ENCODE measurements at places on chromosomes 2 and 18.
A peak's percentile ranks its signal among the peaks of the same experiment; 100 is the strongest.

GRCh38 chr2:225337183-225337582 lies 62.3 kb upstream of the NYAP2 start:
- no peak for DNase-seq

- DNase-seq, result no peak
Observed at GRCh38 chr2:175601969-175602368, 400.1 kb downstream of the LNPK start.

GRCh38 chr2:176114120-176114929 lies 2.3 kb upstream of the HOXD10 start:
- no peak for DNase-seq

GRCh38 chr2:219918944-219919343 lies 291.5 kb downstream of the SLC4A3 start:
- DNase-seq, result no peak

DNA sequence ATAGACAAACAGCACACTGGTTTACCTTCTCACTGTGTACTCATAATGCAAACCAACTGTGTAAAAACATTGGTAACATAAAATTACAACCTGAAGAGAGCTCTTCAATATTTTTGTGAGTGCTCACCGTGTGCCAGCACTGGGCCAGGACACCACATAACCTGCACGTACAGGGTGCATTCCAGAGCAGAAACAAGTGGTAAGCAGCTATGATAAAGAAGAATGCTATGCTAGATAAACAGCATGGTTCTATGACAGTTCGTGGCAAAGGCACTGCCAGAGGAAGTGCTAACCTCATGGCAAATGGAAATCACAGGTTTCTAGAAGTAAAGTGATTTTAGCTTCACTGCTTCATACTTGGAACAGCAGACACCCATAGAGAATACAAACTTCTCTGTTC lies 343.5 kb downstream of the MTX2 start:
- DNase-seq, result no peak

DNA sequence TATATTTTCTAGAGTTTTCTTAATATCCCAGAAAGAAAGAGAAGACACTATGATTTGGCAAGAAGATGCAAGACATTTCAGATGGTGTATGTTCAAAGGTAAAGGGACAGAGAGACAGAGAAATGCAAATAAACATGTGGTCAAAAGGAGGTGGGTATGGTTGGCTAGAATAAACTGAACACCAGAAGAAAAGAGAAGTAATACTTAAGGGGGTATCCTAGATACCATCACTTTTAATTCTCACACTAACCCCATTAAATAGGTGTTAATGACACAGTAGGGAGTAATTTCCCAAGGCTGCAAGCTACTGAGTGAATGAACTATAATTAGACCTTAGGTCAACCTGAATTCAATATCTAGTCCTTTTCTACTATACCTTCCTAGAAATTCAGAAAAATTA lies 111.2 kb upstream of the CD226 start:
- DNase-seq, result no peak

DNA sequence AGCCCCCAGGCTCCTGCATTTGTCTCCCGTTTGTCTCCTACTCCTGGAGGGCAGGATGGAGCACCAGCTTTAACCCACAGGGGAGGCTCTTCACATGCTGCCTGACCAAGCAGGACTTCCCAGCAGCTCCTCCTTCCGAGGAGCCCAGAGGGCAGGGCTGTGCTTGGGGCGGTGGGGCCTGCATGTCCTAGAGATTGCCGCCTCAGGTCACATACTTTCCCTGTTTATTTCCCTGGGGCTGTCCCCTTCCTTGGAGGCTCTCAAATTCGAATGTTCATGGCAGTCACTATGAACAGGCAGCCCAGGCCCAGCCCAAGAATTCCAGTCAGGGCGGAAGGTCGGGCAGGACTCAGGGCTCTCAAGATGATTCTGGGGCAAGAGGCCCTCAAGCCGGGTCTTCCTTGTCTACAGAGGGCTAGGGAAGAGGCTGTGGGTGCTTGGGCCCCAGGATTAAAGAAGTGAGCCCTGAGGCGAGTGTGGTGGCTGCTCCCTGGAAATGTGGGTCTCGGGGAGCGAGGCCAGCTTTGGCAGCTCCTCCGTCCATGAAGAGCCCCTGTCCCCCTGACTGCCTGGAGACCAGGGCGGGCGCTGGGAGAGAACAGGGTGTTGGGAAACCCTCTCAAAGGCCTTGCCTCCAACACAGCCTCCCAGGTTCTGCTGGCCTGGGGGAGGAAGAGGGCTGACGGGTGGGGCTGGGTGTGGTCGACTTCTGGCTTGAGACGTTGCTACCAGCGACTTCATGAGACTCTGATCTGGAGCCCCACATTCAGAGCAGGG lies 48.9 kb upstream of the HPCAL1 start:
- no peak for DNase-seq

DNA sequence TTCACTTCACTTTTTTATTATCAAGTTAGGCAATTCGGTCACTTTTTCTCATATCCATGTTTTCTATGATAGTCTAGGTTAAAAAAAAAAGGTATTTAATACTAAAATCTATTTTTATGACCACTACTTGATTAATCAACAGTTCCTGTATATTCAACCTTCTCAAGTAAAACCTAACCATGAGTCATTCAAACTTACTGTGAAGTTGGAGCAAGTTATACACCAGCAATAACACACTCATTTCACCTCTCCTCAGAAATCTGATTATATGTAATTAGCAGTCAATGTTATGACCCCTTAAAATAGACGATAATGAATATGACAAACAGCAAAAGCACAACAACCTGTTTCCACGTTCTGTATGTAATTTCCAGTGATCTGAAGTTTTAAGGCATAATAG lies 35.0 kb upstream of the ADAM17 start:
- DNase-seq, result no peak

DNA sequence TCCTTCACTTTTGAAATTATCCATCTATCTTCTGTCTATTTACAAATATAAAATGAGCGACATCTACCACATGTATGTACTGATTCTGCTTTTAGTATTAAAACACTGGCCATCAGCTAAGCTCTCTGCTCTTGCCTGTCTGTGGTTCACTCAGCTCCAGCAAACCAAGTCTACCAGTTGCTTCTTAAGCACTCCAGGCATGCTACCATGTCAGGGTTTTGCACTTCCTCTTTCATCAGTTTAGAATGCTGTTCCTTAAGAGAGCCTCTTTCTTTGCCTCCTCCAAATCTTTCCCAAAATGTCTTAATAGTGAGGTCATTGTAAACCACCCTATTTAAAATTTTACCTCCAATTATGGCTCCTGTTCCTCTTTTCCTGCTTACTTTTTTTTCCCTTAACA lies 59.5 kb downstream of the SCN3A start:
- no peak for DNase-seq

DNA sequence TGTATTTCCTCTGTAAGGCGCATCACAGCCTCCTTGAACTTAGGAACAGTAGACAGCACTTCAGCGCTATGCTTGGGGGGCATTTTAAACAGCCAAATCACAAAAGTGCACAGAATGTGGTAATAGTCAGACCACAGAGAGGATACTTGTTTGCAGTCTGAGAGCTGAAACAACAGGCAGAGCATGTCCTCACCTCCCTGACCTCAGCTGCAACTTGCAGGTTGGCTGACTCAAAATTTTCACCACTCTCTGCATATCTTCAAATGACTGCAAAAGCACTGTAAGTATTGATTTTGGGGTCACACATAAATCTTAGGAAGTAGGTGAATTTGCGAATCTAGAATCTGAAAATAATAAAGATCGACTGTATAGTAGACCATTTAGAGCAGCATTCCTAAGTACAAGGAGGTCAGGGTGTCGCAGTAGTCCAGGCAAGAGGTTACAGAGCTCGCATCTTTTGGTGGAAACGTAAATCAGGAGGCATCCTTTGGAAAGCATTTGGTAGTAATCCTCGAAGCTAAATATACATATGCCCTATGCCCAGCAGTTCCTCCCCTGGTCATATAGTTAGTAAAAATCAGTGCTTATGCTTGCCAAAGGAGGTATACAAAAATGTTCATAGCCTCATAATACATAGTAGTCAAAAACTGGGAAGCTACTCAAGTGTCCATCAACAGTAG lies 108.2 kb upstream of the MYCN start:
- DNase-seq, result no peak

- DNase-seq, result no peak
Observed at GRCh38 chr2:48984922-48985321, 169.4 kb downstream of the FSHR start.

- no peak for DNase-seq
Observed at GRCh38 chr2:29209551-29209950, 94.3 kb downstream of the CLIP4 start.

DNA sequence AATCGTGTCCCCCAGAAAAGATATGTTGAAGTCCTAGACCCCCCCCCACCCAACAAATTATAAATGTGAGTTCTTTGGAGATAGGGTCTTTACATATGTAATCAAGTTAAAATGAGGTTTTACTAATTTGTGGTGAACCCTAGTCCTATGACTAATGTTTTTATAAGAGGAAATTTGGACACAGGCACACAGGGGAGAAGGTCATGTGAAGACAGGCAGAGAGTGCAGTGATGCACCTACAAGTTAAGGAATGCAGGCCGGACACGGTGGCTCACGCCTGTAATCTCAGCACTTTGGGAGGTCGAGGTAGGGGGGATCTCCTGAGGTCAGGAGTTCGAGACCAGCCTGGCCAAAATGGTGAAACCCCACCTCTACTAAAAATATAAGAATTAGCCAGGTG lies 5.8 kb upstream of the PMAIP1 start:
- DNase-seq, result no peak

GRCh38 chr2:842151-842803 lies 108.4 kb upstream of the SNTG2 start:
- DNase-seq, result no peak

GRCh38 chr2:105686588-105686987 lies 58.1 kb upstream of the NCK2 start:
- no peak for DNase-seq

- no peak for DNase-seq
Observed at GRCh38 chr2:165700531-165700930, 93.5 kb downstream of the GALNT3 start.

GRCh38 chr2:46977280-46977665 lies 61.7 kb upstream of the MCFD2 start:
- no peak for DNase-seq

DNA sequence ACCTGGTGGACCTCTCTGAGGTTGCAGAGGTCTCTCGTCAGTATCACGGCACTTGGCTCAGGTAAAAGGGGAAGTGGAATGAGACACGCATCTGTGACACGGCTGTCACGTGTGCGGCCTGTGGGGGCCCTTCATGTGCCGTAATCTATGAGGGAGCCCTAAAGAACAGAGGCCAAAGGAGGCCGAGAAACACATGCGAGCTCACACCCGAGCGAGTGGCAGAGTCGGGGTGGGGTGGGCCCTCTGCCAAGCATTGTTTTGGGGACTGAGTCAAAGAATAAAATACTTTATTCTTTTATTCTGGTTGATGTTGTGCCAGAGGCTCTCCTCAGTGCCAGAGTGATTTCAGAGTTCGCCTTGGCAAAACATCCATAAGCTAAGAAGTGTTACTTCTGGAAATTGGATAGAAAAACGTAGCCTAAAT lies 43.3 kb downstream of the PLB1 start:
- DNase-seq, result no peak

DNA sequence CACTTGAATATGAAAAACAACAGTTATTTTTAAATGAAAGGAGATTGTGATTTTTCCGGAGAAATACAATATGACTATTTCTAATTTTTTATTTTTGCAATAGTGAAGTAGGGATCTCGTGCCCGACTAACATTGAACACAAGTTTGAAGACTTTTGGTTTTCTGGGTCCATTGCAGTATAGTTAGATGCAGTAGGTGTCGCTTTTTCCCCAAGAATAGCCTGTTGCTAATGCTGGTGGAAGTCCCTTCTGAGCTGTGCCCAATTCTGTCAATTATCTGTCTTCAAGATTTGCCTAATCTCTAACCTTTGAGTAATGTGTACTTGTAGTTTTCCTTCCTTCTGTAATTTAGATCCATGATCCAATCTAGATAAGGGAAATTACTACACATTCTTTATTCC lies 36.5 kb downstream of the SEMA4F start:
- DNase-seq, result peak; percentile 87

DNA sequence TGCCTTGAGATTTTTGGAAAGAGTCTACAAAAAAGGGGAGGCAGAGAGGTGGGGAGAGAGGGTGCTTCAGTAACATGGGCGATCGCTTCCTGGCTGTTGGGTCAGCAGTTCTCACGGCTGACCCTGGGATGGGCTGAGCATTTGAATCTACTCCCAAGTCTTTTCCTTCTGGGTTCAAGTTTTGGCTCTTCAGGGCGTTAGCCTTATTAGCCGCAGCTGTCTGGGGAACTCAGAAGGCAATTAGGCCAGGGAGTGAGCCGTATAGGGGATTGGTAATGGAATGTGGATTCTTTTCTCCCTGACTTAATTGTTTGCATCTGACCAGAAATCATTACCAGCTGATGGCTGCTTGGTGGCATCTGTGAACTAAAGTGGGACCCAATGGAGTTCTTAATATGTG lies 250.5 kb upstream of the SKOR2 start:
- no peak for DNase-seq
